Stomach (tissue), 19 donors: ENCODE measurements at places on chromosomes 2 and 18. TPM values are rescaled to one million over a fixed set of nuclear protein-coding genes. Genes with fewer than 3 reads are reported as not detected.
A peak's percentile ranks its signal among the peaks of the same experiment; 100 is the strongest.

GRCh38 chr18:79599441-79599931 lies 80.1 kb upstream of the CTDP1 start:
- DNase-seq, result no peak

GRCh38 chr2:239893236-239893515 lies 132.0 kb downstream of the NDUFA10 start:
- no peak for DNase-seq

DNA sequence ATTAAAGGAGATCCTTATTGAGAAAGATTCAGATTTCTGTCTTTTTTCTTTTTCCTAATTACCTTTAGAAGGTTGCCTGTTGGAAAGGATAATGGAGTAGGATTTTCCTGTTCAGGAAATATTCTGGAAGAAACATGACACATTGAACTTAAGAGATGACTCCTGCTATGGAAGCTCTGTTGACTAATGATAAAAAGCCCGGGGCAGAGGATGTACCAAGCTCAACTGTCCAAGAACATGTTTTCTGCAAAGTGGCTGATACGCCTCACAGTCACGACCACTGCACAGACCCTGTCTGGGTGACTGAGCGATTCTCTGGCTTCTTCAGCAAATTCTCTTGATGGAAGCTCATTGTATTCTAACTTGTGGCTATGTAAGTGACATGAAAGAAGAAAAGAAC lies 86.2 kb upstream of the THOC1 start:
- DNase-seq, result no peak

DNA sequence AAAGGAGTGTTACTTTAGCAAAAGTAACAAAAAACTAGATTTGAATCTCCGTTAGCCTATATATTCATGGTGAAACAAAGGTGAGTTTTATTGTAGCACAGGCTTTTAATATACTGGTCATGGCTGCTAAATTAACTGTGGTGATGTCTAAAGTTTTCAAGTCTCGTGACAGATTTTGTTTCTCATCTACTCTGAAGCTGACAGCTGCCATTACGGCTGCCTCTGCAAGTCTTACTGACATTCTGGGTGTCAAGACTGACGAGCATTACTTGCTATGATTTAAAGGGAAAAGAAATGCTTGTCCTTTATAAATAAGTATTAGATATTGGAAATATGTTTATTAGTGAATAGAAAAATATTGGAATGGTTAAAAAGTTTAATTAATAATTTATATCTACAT lies 207.7 kb downstream of the DSEL start:
- DNase-seq, result no peak

- no peak for DNase-seq
Observed at GRCh38 chr18:13287372-13287771, 68.8 kb downstream of the LDLRAD4 start.

DNA sequence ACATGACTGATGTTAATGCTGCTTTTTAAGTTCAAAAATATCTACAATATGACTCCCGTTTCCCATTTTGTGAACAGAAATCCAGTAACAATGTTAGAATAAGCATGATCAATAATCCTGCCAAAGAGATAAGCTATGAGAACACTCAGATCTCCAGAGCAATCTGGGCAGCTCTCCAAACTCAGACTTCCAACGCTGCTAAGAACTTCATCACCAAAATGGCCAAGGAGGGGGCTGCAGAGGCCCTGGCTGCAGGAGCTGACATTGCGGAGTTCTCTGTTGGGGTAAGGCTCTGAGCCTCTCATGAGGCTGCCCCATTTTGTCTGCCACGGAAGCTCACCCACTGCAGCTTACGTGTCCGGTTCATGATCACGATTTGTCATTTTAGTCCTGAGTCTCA lies 68.4 kb downstream of the UGGT1 start:
- peak; percentile 50 for DNase-seq

DNA sequence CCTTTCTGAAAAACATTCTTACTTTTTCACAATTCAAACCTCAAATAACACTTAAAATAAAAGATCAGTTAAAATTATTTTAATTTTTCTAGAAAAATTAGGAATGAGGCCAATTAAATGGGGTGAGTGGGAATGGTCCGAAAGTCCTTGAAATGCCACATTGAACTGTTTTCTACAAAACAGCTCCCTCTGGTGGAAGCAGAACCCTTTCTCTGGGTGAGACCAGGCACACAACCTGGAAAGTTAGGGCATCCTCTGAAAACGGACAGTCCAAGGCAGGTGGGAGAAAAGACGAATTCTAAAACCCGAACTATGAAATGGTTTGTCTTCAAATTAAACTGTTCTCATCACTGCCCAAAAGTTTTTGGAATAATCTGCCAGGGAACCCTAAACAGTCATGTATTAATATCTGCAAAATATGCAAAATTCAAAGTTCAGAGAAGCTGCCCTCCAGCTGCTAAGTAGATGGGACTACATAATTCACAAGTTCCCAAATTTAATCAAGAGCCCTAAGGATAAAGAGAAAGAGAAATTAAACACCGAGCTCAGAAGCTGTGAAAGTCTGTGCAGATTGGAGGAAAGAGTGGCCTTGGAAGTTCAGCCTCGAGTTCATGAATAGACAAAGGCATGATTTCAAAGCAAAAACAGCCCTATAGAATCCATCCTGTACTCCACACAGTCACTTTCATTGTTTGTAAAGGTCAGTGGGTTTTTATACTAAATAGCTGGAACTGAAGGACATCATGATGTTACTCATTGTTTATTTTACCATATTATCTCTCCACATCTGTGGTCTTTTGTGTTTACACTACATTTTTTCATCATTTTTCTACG lies 108.3 kb downstream of the PIEZO2 start:
- DNase-seq, result peak; percentile 80

DNA sequence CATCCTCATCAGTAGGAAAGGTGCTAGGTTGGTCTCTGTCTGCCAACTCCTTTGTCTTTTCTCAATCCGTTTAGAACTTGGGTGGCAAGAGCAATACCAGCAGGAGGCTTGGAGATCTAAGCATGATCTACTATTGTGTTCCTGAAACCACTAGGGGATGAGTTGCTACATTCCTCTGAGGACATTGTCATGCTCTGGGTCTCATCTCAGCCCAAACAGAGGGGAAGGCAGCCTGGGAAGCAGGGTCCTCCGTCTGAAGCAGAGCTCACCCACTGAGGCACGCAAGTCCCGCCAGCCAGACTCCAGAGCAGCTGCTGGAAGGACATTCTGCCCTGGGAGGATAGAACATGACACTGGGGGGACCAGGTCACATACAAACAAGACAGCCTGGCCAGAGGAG lies 162.9 kb downstream of the MTCL1 start:
- no peak for DNase-seq

GRCh38 chr2:234243871-234244565 lies 193.5 kb downstream of the SPP2 start:
- DNase-seq, result no peak

DNA sequence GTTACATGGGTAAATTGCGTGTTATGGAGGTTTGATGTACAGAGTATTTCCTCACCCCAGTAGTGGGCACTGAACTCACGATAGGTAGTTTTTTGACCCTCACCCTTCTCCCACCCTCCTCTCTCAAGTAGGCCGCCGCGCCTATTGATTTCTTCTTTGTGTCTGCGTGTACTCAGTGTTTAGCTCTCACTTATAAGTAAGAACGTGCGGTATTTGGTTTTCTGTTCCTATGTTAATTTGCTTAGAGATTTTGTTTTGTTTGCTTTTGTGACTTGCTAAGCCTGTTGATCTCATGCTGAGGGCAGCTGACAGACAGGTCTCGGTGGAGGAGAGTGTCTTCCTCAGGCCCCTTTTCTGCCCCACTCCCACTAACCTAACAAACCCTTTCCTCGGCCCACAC lies 36.2 kb downstream of the ACOXL start:
- peak; percentile 30 for DNase-seq

- no peak for DNase-seq
Observed at GRCh38 chr2:168254158-168254935, 7.0 kb upstream of the STK39 start.

DNA sequence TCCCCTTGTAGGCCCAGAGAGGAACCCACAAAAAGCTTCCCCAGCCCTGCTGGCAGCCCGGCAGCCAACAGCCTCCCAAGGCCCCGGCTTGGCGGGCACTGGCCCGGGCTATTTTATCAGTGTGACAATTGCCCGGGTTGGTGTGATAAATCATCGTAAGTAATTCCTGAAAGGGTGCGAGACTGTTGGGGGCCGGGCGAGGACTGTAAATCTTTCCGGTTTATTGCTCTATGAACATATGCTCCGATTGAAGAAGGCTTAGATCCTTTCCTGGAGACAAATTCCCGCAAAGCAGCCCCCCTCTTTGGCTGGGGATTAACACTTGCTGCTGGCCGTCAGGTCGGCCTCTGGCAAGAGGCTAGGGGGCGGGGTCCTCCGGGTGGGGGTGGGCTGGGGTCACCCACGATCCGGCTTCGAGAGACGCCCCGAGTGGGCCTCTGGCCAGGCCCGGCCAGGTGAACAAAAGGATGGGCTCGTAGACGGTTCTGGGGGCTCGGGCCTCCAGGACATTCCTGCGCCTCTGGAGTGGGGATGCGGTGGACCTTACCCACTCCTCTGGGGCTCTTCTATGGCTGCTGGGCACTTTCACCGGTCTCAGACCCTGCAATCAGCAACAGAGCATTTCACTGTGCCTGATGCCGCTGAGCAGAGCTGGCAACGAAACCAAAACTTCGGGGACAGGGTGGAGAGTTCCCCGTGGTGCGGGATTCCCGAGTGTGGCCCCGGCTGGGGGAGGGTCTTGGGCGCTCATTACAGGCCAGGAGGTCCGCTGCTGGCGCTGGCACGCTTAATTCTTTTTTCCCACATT lies 2.0 kb downstream of the HOXD3 start:
- DNase-seq, result no peak

GRCh38 chr2:106304612-106305184 lies 110.6 kb upstream of the UXS1 start:
- DNase-seq, result no peak

DNA sequence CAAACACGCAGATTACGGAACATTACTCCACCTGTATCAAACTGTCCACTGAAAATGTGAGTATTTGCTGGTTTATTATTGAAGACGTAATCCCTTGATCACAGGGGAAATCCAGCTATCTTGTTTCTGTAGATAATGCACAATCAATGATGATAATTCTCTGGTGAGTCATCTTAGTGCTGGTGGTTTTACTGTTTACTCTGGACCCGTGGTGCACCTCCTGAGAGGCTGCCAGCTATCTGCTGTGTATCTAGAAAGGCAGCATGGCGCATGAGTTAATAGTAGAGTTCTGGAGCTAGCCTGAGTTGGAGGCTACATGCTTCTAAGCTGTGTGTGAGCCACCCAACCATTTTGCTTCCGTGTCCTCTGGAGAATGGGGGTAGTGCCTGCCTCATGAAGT lies 6.5 kb downstream of the NCAPH start:
- no peak for DNase-seq

GRCh38 chr2:151067658-151068369 lies 193.8 kb downstream of the RBM43 start:
- DNase-seq, result no peak

GRCh38 chr2:54601339-54601738 lies 122.1 kb upstream of the EML6 start:
- no peak for DNase-seq

DNA sequence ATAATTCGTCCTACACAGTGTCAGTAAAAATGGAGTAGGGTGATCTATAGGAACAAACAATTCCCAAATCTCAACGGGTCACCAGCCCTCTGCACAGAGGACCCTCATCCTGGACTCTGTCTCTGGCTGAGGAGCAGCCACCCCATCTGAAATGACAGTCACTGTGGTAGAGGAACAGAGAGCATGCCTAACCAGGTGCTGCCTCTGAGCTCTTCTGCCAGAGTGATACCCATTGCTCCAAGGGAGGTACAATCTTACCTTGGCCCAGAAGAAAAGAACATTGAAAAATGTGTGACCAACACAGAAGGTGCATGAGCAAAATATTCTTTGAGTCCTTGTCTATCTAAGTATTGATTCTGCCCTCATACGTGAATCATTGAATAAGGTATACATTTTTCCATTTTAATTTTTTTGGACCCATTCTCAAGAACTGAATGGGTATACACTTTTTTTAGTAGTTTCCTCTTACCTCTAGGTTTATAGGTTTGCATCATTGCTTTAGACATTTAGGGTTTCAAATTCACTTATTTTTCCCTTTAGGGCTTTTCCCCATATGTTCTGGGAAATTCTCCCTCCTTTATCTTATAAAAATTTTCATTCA lies 8.7 kb downstream of the SP140 start:
- no peak for DNase-seq

DNA sequence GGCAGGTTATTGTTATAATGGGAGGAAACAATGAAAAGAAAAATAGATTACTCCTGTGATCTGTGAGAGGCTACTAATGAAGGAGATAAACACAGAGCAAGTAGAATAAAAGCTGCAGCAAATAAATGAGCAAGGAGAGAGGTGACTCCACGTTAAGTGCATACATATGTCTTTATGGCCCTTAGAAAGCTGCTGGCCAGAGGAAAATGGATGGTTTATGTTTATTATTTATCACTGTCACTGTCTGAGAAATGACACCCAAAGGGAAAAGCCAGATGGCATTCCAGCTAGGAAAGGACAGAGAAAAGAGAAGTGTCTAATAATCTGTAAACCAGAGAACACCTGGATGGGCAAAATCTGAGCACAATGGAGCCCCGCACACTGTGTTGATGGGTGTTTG lies 122.9 kb upstream of the DDX18 start:
- DNase-seq, result no peak

DNA sequence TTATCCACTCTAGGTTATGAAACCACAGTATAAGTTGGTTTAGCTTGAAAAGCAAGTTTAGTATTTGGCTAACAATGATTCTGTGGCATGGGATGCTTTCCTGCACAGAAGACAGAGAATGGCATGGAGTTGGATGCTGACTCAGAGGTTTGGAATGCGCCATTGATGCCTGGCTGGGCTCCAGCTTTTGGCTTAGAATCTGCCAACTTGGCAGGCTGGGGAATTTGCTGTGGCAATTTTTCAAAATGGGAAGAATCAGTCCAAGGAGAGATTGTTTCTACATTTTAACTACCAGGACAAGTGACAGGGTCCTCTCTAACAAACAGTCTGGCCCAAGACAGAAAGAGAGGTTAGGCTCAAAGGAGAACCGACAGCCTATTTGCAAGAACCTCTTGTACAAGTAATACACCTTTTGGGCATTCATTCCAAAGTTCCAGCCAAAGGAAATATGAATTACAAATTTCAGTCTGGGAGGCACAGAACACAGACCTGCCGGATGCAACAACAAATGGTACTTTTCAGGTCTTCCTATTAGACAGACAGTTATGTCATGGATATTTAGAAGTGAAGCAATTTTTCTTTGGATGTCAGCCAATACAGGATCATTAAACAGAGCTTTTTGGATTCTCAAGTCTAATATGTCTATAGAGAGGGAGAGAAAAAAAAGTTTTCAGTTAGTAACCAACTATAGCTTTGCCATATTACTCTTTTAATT lies 1027.7 kb downstream of the TMEM182 start:
- peak; percentile 51 for DNase-seq

The CCDC74B gene
- total RNA-seq, result 1.2 TPM

The KRTCAP3 gene
- total RNA-seq, result 140 TPM

The UGT1A10 gene
- total RNA-seq, result not detected

The DLX1 gene
- total RNA-seq, result not detected

The GBX2 gene
- total RNA-seq, result not detected

The INHBB gene
- total RNA-seq, result 7.2 TPM

The DLGAP1 gene
- total RNA-seq, result not detected

The EN1 gene
- not detected for total RNA-seq

The KCNE4 gene
- 16.3 TPM for total RNA-seq
